ENCODE measurements at places on chromosomes 5 and 9.
A peak's percentile ranks its signal among the peaks of the same experiment; 100 is the strongest.

DNA sequence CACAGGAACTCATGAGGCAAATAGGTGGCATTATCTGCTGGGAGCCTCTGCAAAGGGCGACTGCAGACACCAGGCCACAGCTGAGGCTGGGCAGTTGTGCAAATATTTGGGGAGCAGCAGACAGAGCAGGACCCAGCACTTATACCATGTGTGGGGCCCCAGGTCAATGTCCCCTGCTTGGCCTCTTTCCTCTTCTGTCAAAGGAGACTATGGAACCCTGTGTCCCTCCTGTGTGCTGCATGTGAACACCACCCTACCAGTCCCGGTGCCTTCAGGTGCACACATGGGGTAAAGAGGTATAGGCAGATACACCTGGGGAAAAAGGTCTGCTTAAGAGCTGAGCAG lies 50.8 kb downstream of the ROR2 start:
- no peak for DNase-seq

- no peak for DNase-seq
These were observed 79.4 kb downstream of the SLCO4C1 start for GRCh38 chr5:102216678-102217077.

- DNase-seq: peak; percentile 10
These were observed 144.6 kb downstream of the CETN3 start for GRCh38 chr5:90264689-90265544.

GRCh38 chr5:164799391-164799790 lies 1294.0 kb downstream of the MAT2B start:
- DNase-seq: no peak

DNA sequence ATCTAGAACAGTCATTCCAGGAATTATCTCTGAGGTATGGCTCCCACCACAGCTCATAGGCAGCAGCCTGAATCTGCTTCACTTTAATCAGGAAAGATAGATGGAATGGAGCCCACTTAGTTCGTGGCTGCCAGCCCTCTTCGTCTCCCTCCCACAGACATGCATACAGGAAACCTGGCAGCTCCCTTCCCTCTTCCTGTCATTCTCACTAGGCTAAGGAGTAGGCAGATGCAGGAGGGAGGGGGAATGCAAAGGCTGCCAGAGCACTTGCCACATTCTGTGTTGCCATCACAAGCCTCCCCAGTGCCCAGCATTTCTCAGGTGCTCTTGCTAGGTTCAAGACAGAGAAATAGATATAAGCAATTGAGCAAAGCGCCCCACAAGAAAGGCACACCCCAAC lies 378.9 kb downstream of the ELAVL2 start:
- no peak for DNase-seq

DNA sequence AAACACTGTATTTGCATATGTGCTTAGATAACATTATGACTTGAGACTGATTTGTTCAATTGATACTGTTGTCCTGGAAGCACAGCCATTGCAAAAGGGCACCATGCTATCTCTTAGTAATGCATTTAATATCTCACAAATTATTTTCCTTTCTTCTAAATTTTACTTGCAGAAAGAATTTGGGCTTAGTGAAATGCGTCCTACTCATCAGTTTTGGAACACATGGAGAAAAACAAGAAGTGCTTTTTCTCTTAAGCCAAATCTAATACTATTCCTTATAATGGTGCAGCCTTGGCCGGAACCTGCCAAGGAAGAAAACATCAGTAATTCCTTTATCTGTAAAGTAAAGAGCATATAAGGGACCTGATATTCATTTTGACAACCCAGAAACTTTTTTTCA lies 172.2 kb upstream of the ZNF608 start:
- no peak for DNase-seq

- no peak for DNase-seq
These were observed 1.8 kb upstream of the JAKMIP2 start for GRCh38 chr5:147784146-147784987.

DNA sequence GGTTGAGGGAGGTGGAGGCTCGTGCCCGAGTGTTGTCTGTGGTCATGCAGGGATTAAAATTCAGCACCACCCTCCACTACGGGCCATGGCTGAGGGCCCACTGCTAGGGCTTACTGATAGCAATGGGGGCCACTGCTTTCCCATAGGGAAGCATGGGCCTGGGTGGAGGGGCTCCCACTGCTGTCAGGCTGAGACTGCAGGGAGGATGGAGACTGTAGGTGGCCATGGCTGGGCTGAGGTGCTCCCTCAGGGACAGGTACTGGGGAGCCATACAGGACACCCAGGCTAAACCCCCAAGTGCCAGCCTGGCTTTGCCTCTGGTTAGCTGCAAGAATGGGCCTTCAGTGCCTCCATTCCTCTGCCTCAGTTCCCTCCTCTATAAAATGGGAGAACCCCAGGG lies 26.1 kb downstream of the FAM163B start:
- no peak for DNase-seq

- DNase-seq: no peak
These were observed 657.2 kb downstream of the TLE1 start for GRCh38 chr9:81032030-81032572.

DNA sequence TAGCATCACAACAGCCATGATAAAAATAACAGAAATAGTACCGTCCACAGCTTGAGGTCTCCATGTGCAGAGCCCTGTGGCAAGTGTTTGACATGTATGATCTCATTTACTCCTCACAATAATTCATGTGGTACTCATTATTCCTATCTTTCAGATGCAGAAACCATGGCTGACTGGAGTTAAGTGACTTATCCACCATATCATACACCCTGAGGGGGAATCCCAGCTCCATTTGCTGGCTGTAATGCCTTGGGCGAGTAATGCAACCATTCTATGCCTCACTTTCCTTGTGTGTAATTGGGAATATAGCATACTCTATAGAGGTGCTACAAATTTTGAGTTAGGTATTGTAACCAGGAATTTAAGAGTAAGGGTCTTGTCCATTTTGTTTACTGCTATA lies 347.0 kb upstream of the CLINT1 start:
- no peak for DNase-seq

- no peak for DNase-seq
These were observed 161.9 kb downstream of the MACROH2A1 start for GRCh38 chr5:135236908-135237747.

DNA sequence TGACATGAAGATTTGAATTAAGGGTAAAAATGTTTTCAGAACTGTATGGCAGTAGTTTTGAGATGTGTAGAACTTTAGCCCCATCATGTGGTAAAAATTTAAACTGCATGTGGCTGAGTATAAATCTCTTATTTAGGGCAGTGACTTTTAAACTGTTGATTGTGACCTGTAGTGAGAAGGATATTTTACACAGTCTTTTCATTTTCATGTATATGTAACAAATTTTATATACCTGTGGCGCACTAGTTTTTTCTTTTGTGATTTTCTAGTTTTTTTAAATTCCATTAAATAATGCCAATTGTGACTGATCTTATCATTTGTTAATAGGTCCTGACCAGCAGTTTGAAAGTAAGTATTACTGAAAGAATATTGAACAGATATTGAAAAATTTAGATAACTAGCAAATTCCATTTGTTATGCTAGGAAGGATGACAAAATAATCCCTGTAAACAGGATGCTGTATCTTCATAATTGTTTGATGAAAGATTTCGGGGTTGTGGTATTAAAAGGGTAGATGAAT lies 47.2 kb downstream of the GPBP1 start:
- no peak for DNase-seq

- DNase-seq: no peak
These were observed 90.1 kb downstream of the ADAMTS6 start for GRCh38 chr5:65391591-65391990.

DNA sequence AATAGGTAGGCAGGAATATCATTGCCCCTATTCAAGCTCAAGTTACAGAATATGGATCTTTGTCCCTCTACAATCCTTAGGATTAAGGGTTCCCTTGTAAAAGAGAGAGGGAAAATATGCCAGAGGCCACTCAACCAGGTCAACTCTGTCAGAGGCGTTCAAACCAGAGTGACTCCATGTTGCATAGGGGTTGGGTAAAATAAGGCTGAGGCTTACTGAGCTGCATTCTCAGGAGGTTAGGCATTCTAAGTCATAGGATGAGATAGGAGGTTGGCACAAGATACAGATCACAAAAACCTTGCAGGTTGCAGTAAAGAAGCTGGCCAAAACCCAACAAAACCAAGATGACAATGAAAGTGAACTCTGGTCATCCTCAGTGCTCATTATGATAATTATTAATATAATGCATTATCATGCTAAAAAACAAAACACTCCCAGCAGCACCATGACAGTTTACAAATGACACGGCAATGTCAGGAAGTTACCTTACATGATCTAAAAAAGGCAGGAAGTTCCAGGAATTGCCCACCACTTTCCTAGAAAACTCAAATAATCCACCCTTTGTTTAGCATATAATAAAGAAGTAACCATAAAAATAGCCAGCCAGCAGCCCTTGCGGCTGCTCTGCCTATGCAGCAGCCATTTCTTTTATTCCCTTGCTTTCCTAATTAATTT lies 64.8 kb downstream of the ERP44 start:
- DNase-seq: no peak

DNA sequence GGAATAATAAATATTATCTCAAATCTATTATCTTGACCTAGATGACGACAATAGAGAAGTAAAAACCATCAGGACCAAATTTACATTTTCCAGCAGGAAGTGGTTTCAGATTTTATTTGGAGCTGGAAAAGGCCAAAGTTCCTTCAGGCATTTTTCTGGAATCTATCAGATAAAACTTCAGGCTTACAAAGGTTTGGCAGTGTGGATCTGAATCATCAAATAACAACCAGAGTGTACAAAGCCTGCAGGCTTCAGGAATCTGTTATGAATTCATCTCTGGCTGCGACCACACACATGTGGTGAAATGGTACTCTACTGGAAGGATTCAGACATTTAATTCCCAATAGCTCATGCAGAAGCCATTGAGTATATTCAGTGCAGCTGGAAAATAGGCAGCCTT lies 726.4 kb upstream of the GRAMD2B start:
- no peak for DNase-seq

Measured in stimulated activated CD4-positive, alpha-beta T cell treated with anti-CD3 and anti-CD28 coated beads, Interleukin-15, amount 100 ng/mL, for 1 hour (primary cell).